ENCODE measurements at places on chromosomes 16 and 17.

DNA sequence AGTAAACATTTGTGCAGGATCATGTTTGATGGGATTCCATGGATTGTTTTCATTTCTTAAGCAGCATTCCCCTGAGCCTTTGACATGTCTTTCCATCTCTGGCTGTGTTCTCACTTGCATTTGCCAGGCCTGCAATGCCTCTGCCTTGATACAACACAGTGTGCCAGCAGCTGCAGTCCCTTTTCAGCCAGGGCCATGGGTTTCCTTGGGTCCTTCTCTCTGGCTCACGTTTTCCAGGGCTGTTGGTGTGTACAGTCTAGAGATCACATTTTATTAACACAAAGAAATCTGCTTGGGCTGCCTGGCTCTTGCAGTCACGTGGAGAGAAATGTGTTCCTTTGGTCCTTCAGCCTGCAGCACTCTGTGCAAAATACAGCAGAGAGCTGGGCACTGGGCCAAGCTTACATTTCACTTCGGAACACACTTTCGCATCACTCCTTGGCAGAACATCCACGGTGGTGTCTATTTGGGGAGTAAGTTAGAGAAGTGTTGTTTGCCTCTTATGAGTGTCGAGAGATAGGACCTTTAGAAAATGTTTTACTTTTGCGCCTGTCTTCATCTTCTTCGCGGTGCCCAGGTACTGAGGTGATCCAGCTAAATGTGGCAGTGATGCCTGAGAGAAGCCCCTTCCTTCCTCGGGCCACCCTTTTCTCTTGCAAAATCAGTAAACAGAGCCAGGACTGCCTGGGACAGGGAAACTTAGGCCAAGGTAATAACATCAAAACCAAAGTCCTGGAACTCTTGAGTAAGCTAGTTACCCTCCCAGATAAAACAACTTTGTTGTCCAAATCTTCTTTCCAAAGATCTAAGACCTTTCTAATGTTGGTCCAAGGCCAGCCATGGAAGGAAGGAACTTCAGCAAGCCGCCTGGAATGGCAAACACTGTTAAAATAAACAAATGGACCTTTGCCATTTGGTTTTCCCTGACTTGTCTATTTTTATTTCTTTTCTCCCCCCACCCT lies 20.9 kb downstream of the HLF start:
- no peak for DNase-seq

DNA sequence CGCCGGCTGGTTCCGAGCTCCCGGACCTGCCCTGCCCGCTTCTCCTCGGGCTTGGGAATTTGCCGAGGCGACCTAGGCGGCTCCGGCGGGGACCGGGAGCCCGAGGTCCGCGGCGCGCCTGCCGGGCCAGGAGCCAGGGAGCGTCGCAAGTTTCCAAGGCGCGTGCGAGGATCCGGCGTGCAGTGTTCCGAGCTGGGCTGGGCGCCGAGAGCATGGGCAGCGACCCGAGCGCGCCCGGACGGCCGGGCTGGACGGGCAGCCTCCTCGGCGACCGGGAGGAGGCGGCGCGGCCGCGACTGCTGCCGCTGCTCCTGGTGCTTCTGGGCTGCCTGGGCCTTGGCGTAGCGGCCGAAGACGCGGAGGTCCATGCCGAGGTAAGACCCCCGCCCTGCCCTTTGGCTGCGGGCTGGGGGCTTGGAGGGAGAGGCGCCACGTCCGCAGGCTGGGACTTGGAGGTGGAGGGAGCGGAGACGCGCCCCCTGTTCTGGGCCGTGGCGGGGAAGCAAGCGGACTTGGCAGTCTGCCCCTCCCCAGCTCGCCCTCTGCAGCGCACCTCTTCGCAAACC lies 668 bp downstream of the MMP15 start:
- DNase-seq: no peak

DNA sequence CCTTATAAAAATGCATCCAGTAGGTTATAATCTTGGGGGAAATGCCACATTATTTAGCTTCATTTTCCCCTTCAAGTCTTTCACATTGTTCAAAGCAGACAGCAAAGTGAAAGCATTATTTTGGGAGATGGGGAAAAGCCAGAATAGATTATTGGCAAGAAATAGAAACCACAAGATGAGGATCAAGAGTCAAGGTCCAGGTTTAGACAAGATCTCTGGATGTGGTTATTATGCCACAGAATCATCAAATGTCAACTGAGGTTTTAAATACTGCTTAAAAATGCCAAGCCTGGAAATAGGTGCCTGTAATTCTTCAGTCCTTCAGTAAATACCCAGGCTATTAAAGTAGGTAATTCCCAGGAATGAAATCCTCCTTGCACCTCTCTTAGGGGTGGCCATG lies 65.1 kb upstream of the ALOX12 start:
- no peak for DNase-seq

GRCh38 chr16:14179116-14179515 lies 108.0 kb downstream of the MRTFB start:
- DNase-seq: no peak

DNA sequence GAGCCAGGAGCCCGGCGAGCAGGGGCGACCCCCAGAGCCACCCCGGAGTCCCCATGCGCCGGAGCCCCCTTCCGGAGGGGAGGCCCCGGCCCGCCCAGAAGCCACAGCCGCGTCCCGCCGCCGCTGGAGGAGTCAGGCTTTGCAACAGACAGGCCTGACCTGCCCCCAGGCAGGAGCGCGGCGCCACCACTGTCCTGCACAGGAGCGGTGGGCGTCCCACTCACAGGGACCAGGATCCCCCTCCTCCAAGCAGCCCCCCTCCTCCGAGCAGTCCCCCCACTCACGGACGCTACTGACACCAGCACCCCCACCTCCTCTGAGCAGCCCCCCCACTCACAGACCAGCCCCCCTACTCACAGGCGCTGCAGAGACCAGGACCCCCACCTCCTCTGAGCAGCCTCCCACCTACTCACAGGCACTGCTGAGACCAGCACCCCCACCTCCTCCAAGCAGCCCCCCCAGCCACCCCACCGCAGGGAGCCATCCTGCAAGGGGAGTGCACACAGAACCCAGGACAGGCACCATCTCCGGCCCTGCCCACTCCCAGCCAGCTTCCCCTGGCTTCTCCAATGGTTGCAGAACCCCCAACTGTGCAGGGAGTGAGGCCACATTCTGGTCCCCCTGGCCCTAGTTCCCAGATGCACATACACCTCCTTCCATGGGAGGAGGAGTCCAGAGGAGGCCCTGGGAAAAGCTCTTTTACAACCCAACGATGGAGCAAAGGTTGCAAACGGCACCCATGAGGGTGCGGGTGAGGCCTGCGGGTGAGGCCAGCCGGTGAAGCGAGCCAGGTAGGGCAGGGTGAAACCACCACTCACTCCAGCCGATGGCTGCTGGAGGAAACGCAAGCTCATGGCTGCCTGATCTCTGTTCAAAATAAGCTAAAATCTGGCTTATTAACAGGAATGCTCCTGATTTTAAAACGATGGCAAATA lies 69.9 kb downstream of the ABR start:
- DNase-seq: no peak
